ENCODE measurements at places on chromosomes 12 and 14.
A peak's percentile ranks its signal among the peaks of the same experiment; 100 is the strongest.

- no peak for DNase-seq
Observed at GRCh38 chr14:46259536-46259935, 392.0 kb downstream of the RPL10L start.

- DNase-seq: no peak
Observed at GRCh38 chr12:25761356-25761755, 197.1 kb upstream of the RASSF8 start.

DNA sequence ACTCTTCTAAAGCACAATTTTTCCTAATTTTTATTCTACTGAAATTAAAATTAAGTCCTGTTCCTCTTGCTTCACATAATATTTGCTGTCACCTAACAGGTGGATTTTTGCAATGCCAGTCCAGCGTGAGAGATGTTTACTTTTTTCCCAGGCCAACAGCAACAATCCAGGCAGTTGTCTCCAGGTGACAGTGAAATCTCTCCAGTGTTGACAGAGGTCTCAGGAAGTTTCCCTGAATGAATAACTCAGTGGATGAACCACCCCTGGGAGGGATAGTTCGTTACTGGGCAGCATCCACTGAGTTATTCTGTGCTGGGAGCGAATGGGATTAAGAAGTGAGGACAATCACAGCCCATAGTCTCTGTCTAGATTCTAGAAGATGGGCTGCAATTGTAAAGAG lies 7.1 kb upstream of the NT5DC3 start:
- DNase-seq: no peak

GRCh38 chr12:116142936-116143898 lies 134.3 kb downstream of the MED13L start:
- DNase-seq: peak; percentile 68

DNA sequence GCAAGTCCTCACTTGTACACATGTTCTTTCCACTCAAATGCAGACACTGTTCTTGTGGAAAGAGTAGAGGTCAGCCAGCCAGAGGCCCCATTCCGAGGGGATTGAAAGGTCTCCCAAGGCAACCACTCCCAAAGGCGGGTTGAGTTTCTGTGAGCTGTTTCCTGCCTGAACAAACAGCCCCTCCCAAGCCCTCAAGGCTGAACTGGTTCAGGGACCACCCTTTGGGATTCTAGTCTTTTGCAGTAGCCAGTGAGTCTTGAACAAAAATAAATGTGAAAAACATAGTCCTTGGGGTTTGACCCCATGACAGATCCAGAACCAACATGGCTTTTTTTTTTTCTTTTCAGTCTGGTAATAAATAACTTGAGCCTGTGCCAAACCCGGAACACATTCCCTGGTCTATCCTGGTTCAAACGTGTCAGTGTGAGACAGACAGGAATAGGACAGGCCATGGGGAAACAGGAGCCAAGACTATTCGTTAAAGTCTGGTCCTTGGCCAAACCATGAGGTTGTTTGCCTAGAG lies 17.6 kb upstream of the STK38L start:
- DNase-seq: no peak

GRCh38 chr14:50060871-50061663 lies 55.3 kb downstream of the VCPKMT start:
- DNase-seq: peak; percentile 91

GRCh38 chr14:91058042-91058581 lies 2.3 kb downstream of the RPS6KA5 start:
- no peak for DNase-seq

GRCh38 chr12:108752387-108752786 lies 21.1 kb upstream of the CORO1C start:
- DNase-seq: no peak

GRCh38 chr12:22360774-22361173 lies 26.3 kb upstream of the ST8SIA1 start:
- peak; percentile 13 for DNase-seq

- DNase-seq: peak; percentile 84
Observed at GRCh38 chr12:89427508-89428156, 75.3 kb upstream of the DUSP6 start.

- no peak for DNase-seq
Observed at GRCh38 chr12:127516467-127516866, 750.5 kb upstream of the TMEM132C start.

DNA sequence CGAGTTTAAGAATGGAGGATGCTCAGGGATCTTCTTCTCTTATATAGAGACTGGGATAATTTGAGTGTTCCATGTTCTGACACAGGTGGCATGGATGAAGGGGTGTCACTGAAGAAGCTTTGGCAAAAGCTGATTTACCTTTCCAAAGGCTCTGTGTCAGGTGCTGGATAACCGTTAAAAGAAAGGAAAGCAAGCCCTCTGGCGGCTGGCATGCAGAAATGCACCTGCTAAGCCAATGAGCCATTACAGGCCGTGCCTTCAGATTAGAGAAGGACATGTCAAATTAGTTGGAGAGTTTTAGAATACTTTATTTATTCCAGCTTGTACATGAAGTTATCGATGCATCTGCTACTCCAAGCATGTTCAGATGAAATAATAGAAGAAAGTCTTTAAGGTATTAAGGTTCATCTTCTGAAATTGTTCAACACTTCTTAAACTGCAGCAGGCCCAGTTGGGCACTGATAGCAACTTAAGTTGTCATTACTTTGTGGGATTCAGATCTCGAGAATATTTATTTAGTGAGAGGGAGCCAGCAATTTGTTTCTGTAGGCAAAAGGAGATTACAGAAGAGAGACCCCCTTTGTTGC lies 678.2 kb downstream of the NRXN3 start:
- DNase-seq: peak; percentile 36

DNA sequence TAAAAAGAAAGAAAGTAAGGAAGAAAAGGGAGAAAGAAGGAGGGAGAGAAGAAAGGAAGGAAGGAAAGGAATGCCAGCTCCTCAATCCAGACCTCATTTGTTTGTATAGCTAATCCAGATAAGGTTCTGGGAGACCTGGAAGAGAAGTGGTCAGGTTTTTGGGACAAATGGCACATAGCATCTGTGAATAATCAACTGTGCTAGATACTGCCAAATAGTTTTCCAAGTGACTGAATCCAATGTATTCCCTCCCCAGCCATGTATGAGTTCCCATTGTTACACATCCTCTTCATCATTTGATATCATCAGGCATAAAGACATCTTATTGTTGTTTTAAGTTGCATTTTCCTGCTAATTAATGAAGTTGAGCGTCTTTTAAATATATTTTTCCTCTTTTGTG lies 18.6 kb upstream of the PTGR2 start:
- DNase-seq: no peak

GRCh38 chr12:129607756-129608155 lies 296.1 kb downstream of the TMEM132D start:
- DNase-seq: no peak

- DNase-seq: no peak
Observed at GRCh38 chr14:78340250-78340649, 170.1 kb downstream of the NRXN3 start.

- no peak for DNase-seq
Observed at GRCh38 chr12:7190268-7191055, 976 bp downstream of the PEX5 start.

DNA sequence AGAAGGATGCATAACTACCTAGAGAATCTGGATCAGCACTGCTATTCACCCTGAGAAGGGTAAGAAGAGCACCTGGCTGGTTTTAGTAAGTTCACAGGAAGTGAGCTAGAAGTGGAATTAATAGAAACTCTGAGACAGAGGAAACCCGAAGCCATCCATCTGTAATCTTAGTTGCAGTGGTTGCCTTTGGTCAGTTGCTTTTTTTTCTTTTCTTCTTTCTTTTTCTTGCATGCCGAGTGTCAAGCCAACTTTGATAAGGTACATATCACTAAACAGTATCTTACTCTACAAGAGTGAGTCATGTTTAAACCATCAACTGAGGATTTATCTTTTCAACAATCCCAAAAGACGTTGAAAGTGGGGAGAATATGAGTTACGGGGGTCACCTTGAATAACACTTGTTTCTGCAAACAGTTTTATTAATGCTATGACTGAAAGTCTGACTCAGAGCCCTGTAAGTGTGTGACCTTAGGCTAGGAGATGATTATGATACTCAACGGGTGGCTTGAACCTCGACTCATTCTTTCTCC lies 26.7 kb downstream of the C12orf75 start:
- no peak for DNase-seq

GRCh38 chr12:1814266-1814665 lies 6.1 kb upstream of the LRTM2 start:
- peak; percentile 23 for DNase-seq

DNA sequence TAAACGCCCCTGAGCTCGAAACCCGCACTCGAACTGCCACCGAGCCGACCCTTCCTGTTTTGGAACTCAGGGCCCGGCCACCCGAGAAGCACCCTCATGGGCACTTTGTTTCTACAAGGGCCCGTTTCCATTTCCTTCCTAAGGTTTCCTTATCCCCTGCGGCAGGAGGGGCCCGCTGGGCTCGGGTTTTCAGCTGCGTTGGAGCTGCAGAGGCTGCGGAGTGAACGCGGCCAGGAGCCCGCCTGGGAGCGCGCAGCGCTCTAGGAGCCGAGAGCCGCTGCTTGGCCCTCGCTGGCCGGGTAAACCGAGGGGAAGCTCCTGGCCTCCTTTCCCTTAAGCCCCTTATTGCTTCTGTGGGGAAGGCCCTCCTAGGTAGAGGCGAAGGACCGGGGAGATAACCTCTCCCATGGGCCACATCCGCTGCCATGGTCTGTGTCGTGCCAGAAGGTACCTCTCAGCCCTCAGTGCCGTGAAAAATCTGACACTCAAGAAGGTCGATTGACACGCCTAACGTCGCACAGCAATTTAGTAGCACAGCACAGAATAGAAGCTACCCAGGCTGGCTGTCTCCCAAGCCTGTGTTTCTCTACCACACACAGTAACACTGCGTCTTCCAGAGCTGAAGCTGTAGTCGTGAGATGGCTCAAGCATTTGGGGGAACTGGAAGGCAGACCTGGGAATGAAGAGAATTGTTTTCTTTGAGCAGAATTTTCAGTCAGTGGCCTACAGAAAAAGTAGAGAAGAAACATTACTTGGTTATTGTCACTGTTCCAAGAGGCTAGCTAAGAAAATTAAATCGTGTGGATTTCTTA lies 12.9 kb upstream of the CALM1 start:
- DNase-seq: peak; percentile 47

GRCh38 chr14:102840771-102841528 lies 63.7 kb downstream of the TRAF3 start:
- DNase-seq: peak; percentile 17

DNA sequence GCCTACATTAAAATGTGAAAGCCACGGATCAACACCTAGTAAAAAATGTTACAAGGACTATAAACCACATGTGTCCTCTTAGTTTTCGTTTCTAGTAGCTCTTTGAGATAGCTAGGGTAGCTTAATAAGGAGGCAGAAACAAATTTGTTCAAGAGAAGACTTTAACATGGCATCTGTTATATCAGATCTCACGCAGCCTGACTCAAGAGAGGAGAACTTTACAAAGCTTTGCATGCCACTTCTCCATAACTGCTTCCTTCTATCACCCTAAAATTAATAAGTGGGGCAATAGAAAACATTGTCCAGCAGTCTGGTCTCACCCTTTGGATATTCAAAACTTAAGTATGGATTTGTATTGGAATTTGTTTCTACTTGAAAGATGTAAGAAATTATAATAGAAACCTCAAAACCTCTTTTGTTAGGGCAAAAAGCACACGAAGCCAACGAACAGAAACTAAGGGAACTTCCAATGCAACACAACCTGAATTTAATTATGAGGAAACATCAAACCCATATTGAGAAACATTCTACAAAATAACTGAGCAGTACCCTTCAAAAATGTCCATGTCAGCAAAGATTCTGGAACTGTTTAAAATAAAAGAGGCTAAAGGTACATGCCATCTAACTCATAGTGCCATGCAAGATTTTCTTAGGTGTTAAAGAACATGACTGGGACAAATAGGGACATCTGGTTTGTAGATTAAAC lies 194.8 kb downstream of the LRIG3 start:
- DNase-seq: no peak

DNA sequence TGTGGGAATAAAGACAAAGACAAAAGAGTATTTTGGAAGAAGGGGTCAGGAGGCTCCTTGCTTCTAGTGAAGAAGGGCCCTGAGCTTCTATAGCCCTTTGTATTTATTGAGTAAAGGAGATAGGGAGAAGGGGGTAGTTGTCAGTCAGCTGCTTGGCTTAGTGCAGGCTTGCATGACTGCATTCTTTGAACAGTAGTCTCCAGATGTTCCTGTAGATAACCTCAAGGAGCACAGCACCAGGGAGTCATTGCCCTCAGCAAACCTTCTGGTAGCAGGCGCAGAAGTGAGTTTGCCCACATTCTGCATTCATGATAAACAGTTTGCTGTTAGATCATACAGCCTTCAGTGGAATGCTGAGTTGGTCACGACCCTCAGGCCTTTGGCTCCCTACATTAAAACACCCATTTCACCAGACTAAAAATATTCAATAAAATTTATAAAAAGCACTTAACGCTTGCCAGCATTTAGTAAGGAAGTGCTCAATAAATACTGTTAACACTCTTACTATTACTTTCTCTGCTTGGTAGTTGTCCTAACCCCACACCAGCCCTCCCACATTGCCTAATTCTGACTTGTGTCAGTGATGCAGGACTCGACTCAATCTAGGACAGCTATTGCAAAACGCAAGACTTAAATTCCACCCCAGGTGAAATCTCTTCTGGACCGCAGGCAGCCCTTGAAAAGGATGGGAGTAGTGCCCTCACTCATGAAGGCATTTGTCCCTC lies 3.0 kb upstream of the DHRS4 start:
- no peak for DNase-seq

DNA sequence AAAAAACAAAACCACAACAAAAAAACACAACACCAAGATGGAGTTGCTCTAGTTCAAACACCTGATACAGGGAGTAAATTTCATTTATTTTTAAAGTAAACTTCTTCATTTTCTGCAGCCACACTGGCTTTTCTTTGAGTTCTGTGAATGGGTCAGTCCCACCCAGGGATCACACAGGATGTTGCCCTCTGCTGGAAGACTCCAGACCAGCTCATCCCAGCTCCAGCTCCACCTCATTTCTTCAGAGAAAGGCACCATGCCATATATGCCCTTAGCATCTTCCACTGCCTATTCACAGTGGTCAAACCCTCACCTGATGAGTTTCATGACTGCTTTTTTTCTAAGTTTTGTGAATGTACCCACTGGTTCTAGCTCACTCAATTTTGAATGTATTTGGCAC lies 8.0 kb downstream of the GLIPR1 start:
- peak; percentile 64 for DNase-seq

DNA sequence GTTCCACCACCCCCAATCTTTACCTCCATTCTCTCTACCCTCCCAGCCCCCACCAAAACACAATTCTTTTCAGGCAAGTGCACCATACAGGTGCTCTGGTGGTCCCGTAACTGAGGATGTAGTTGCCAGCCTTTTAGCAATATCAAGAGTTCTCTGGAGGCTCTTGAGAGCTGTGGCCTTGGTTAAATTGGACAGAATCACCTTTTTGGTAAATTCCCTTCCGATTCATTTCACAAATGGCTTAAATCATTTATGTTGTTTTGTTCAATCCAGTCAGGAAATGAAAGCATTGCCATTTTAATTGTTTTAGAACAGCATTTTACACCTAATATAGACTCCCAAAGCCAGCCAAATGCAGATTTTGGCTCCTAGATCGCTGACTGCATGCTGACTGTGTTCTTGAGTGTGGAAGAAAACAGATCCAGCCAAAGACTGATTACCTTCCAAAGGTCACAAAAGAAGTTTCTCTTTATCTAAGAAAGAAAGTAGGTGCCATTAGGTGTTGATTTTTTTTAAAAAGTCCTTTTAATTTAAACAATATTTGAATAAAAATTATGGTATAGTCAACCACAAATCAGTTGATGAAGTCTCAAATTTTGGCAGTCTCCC lies 25.6 kb downstream of the CRADD start:
- DNase-seq: no peak

- no peak for DNase-seq
Observed at GRCh38 chr14:105440554-105440900, 20.9 kb downstream of the MTA1 start.

- no peak for DNase-seq
Observed at GRCh38 chr14:64864258-64864657, 15.4 kb downstream of the SPTB start.

Data from suppressor macrophage treated with lipopolysaccharide for 4 hours (primary cell).